ENCODE measurements at places on chromosomes 6 and 20.

GRCh38 chr6:145809211-145809610 lies 5.4 kb downstream of the FBXO30 start:
- no peak for DNase-seq

- no peak for DNase-seq
Measured at GRCh38 chr6:36659271-36659670, 19.2 kb upstream of the CDKN1A start.

DNA sequence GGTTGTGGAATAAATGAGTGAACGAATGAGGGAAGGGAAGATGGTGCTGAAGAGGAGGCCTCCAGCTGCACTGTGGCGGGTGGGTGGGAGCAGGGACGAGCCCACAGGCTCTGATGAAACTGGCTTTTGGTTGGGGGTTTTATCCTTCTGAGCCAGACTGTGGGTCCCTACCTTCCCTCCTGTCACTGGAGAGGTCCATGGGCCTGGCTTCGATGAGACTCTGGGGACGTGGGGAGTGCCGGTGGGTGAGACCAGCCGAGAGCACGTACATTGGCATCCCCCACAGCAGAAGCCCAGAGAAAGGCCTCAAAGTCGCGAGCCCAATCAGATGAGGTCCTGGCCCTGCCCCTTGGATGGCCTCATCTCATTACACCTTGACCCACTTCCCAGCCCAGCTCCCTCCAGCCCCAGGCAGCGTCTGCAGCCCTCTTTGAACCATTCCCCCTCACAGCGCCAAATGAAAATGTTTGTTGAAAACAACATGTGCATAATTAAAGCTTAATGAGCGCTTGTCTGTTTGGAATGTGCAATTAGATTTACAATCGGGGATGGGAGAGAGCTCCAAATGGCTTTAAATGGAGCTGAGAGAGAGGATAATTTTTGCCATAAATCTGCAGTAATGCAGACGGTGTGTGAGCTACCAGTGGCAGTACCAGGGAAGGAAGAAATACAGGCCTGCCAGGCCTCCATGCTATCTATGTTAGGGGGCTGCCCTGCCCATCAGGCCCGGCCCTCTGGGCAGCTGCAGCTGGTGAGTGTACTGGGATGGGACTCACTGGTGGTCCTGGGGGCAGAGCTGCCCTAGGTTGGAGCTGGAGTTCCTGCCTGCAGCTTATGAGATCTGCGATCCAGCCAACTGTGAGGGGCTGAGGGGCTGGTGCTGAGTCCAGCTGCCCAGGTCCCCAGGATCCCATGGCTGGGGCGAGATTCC lies 47.2 kb downstream of the TOX2 start:
- DNase-seq, result no peak

DNA sequence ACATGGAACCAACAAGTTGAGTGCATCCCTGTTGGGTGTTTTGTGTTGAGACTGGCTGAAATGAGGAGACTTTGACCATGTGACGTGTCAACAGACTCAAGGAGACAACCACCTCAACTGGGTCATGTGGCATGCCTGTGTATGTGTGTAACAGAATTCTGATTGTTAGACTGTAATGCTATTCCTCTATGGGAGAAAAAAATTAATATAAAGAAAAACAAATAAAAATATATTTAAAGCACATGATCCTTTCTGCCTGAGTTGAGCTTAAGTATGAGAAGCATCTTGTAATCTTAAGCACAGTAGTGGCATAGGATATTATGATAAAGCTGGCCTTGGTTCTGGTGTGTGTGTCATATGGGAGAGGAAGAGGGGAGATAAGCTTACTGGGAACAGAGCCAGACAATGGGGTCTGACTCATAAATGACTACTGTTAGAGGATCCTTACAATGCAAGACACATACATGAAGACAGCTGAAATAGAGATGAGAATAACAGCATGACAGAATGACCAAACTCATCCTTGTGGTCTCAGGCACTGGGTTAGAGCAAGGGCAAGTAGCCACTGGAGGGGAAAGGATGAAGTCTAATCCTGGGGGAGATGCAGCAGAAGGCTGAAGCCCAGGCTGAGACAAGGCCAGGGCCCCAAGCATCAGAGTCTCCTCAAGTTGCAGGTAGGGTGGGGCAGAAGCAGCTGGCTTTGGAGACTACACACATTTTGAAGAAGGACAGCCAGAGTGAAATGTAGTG lies 9.2 kb downstream of the TP53INP2 start:
- DNase-seq, result no peak

- no peak for DNase-seq
Measured at GRCh38 chr6:70112716-70113115, 190.2 kb downstream of the COL9A1 start.

DNA sequence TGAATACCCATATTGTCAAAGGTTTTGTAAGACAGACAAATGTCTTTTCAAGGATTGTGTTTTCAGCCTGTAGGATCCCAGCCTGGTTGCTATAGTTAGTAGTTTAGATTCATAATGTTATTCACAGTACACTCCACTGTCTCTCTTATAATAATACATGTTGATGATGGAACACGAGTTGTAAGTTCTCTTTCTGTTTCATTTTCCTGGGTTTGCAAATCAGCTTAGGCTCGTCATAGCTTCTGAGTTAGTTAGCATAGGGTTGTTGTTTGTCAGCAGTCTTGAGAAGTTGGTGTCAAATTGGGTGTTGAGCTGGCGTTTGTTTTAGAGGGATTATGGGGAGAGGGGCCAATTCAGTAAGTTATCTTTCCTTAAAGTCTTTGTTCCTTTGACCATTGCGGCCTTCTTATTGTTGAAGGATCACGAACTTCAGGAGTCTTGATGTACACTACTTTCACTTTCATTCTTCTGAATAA lies 45.8 kb downstream of the QKI start:
- DNase-seq, result no peak

GRCh38 chr20:48612335-48612734 lies 215.5 kb downstream of the PREX1 start:
- DNase-seq, result no peak

DNA sequence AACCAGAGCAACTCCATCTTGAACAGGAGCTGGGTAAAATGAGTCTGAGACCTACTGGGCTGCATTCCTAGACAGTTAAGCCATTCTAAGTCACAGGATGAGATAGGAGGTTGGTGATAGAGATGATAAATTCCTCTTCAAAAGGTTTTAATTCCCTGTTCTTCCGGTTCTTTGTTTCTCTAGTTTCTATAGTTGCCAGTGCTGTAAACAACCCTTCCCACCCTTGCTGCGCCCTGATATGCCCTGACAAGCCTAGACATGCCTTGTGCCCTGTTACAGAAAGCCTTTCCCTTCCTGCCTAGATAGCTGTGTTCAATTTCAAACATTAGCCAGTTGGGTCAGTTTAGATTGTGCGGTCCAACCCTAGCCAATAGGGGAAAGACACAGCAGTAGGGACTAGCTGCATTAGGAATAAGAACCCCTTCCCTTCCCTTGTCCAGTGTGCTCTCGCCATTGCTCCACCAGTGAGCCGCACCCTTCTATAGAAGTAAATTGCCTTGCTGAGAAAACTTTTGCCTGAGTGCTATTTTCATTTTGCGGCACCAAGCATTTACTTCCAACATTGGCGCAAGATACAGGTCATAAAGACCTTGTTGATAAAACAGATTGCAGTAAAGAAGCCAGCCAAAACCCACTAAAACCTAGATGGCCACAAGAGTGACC lies 52.5 kb upstream of the CCN2 start:
- no peak for DNase-seq

GRCh38 chr20:13430346-13431002 lies 208.3 kb downstream of the TASP1 start:
- no peak for DNase-seq

DNA sequence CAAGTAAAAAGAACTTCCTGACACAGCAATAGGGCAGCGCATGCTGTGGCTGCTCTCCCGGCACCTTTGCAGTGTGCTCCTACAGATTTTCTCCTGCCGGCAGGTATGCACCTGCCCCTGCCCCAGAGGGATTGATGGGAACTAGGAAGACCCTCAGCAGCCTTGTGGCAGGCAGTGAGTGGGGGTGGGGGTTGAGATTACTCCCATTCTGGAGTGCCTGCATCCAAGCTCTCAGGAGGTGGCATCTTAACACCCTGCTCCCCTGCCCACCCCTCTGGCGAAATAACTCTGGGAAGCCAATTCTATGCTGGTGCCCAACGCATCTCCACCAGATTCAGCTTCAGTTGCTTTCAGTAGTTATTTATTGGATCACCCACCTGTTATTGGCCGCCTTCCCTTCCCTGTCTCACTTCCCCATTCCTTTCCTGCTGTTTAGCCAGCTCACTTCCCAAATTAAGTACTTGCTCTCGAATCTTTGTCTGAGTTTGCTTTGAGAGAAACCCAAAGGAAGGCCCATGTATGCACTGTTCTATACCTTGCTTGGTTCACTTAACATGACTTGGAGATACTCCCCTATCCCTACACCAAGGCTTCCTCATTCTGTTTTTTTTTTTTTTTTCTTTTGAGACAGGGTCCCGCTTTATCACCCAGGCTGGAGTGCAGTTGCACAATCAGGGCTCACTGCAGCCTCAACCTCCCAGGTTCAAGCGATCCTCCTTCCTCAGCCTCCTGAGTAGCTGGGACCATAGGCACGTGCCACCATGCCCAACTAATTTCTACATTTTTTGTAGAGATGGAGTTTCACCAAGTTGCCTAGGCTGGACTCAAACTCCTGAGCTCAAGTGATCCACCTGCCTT lies 29.3 kb upstream of the SLC23A2 start:
- no peak for DNase-seq

DNA sequence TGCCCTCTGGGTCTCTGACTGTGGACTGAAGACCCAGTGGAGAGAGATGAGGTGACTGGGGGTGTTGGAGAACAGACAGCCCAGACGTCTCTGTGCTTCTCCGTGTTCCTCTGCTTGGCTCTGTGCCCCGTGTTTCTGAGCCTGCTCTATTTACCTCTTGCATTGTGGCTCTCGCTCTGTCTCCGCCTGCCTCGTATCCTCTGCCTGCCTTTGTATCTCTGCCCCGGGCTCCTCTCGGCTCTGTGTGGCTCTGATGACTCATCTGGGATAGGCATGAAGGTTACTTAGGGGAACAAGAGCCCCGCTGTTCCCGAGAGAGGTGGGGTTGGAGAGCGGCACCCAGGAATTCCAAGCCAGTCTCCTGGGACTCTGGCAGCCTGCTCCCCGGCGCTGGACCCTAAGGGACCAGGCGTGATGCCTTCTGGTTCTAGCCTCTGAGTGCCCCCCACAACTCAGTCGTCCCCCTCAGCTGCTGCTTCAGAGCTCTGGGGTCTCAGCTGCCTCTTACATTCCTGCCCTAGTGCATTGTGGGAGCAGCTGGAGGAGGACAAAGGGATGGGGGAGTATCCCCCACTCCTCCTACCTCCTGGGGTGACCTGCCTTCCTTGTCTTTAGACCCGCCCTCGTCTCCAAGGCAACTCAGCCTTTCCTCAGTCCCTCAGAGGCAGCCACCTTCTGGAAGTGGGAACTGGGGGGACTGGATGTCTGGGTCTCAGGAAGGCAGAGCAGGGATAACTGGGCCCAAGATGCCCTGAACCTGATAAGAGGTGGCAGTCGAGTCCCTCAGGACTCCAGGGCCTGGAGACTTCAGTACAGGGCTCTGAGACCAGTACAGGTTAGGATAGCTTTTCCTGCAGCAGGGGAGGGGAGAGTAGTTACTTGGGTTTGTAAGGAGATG lies 1.9 kb downstream of the DDR1 start:
- DNase-seq, result no peak

DNA sequence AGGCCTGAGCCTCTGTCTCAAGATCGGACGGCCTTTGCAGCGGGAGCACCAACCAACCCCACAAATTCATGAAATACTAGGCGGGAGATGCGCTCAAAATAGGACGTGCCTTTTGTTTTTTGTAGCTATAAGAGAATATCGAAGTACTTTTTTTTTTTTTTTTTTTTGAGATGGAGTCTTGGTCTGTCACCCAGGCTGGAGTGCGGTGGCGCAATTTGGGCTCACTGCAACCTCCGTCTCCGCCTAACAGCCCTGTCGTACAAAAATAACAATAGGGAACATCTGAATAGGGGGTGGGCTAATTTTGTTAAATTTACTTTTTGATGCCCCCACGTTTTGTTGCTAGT lies 5.9 kb upstream of the TUBB2A start:
- no peak for DNase-seq

- DNase-seq, result no peak
Measured at GRCh38 chr6:151181706-151182363, 57.9 kb upstream of the AKAP12 start.

DNA sequence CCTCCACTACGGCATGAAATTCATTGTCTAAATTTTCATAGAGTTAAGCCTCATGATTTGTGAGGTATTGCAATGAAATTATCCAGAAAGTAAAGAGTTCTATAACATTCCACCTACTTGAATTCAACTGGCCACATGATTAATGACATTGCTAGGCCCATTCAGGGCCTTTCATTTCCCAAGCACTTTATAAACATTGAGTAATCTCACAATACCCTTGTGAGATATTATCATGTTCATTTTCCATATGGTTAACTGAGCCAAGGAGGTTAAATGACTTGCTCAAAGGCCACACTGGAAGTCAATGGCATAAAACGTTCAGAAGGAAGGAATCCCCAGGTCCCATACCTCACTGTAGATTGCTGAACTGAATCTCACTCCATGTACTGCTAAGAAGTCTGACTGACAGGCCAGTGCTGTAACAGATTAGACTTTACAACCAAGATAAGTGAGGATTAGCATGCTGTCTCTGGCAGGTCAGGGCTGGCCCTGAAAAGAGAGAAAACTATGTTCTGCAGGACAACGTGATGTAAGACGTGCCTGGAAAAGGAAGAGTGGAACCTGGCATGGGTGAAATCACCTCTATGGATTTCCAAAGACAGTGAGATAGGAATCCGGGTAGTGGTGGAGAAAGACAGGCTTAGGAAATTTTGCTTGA lies 75.9 kb upstream of the SPACA1 start:
- DNase-seq, result no peak

DNA sequence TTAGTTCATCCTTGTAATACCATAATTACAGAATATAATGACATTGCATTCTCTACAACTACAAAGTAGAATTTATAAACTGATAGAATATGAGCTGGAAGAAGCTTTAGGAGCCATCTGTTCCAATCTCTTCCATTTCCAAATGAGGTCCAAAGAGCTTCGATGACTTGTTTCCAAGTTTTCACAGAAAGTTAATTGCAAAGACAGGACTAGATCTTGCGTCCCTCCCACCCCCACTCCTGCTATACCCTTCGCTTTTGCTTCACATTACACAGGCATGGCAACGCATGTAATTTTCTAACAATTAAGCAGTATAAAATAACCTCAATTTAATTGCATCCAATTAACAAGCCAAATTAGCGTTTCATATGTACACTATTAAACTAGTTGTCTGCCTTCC lies 7.0 kb downstream of the HIVEP2 start:
- no peak for DNase-seq

GRCh38 chr20:49248301-49248700 lies 29.1 kb downstream of the DDX27 start:
- DNase-seq, result no peak

- DNase-seq, result no peak
Measured at GRCh38 chr6:141685416-141685815, 447.3 kb upstream of the GJE1 start.

DNA sequence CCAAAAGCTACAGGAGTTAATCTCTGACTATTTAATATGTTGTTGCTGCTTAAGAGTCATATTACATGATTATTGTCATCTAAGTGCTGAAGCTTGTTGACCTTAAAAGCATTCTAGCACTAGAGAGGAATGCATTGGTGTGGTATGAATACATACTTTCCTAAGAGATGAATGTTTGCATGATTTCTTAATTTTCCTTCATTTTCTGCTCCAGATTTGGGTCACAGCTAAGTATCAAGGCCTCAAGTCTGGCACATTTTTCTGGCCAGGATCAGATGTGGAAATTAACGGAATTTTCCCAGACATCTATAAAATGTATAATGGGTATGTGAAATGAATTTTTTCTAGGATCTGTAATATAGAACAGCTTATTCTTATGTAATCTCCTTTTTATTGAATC lies 53.6 kb downstream of the ENPP1 start:
- no peak for DNase-seq
